DND-41 (cell line): ENCODE measurements at places on chromosomes 11 and 22.

- DNase-seq = no peak
Observed at GRCh38 chr11:89267660-89268302, 90.1 kb downstream of the TYR start.

- no peak for DNase-seq
Observed at GRCh38 chr11:121236115-121237001, 56.2 kb upstream of the SC5D start.

- DNase-seq = peak; percentile 12
Observed at GRCh38 chr11:122287401-122287800, 171.4 kb upstream of the BLID start.

DNA sequence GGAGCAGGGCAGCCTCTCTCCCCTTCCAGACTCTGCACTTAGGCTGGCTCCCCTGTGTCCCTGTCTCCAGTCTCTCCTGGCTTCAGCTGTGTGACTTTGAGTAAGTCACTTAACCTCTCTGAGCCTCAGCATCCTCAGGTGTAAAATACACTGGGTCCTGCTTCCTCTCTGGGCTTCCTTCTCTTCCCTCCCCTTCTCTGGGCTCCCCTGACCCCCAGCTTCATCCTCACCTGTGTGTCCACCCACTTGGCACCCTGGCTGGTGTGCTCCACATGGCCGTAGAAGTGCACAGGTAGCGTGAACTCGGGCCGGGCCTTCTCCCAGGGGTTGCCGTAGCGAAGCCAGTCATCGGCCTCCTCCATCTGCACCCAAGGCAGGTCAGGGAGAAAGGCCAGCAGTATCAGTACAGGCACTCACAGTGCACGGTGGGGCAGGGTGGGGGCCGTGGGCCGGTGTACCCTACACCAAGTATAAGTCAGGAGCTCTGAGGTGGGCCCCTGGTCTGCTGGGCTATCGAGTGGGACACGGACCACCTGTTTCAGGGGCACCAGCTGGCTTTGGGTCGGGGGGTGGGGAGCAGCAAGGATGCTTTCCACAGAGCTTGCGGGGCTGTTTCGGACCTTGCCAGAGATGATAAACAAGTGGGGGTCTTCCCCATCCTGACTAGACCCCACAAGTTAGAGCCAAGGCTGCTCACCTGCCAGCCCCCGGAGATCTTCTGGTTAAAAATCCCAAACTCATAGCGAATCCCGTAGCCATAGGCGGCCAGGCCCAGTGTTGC lies 2.0 kb downstream of the PYGM start:
- DNase-seq = no peak

GRCh38 chr22:47328550-47329243 lies 566.2 kb downstream of the TBC1D22A start:
- DNase-seq = no peak

- no peak for DNase-seq
Observed at GRCh38 chr22:26701323-26701722, 43.9 kb downstream of the MIAT start.

- DNase-seq = no peak
Observed at GRCh38 chr11:108302121-108302785, 79.4 kb downstream of the ATM start.

GRCh38 chr11:116830184-116830912 lies 641 bp downstream of the APOC3 start:
- no peak for DNase-seq

DNA sequence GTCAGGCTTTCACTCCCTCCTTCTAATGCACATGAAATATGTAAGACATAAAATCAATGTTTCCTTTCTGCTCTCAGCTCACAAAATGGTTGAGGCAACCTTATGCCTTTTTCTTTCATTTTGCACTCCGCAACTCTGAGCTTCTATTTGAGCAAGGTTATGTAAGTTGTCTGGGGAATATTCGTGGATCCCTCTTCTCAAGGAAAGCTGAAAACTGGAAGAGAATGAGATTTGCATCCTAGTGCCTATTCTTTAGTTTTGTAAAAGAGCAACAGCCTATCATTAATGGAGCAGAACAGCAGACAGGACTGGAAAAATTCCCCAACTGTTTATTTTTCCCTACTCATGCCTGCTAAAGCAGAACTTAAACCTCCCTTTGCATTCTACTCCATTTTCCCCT lies 141.7 kb downstream of the FAM76B start:
- no peak for DNase-seq
